Activated naive CD8-positive, alpha-beta T cell treated with anti-CD3 and anti-CD28 coated beads, Interleukin-2, amount 10 ng/mL, durations not matched to agents 7 days and 5 days (primary cell): ENCODE measurements at places on chromosomes 11 and 22. TPM values are rescaled to one million over a fixed set of nuclear protein-coding genes. Genes with fewer than 3 reads are reported as not detected.

DNA sequence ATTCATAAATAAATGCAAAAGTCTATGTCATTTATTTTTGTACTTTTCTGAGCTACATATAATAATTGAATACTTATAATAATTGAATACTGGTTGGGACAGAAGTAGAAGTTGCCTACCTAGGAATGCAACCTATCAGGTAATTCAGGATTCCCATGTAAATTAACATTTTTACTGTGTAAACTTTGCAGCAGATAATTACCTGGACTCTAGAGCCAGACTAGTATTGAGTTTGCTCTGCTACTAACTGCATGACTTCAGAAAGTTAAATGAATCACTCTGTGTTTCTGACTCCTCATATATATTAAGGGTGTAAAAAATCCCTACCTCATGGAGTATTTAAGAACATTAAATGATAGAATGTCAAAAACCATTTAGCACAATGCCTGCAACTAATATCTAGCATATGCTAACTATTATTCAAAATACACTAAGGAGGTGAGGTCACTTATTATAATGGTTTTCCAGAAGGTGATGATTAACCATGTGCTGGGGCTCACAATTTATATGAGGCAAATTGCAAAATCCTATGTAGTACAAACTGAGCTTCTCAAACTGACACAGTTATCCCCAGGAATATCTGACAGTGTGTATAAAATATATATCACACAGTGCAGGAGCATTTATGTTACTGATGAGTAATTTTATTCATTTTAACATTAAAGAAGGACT, 138.1 kb upstream of the ANO3 start:
- DNase-seq, result no peak

GRCh38 chr11:123193742-123194141, 1.3 kb downstream of the CLMP start:
- no peak for DNase-seq

Gene BDNF
- total RNA-seq, result not detected

DNA sequence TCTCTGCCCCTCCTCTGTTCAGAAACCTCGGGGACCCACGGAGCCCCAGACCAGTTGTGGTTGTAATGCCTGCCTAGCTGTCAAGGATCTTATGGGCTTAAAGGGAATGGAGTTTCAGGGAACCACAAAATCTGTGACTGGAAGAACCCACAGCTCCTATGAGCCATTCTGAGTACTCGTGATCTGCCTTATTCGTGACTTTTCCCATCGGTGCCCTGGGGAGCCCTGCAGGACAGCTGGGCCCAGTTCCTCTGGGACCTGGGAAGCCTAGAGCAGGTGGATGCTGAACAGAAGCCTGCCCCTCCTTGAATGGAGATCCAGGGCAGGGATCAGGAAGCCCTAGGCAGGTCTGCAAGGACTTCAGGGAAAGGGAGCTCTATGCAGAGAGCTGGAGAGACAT, 42.1 kb upstream of the TTC12 start:
- DNase-seq, result no peak

DNA sequence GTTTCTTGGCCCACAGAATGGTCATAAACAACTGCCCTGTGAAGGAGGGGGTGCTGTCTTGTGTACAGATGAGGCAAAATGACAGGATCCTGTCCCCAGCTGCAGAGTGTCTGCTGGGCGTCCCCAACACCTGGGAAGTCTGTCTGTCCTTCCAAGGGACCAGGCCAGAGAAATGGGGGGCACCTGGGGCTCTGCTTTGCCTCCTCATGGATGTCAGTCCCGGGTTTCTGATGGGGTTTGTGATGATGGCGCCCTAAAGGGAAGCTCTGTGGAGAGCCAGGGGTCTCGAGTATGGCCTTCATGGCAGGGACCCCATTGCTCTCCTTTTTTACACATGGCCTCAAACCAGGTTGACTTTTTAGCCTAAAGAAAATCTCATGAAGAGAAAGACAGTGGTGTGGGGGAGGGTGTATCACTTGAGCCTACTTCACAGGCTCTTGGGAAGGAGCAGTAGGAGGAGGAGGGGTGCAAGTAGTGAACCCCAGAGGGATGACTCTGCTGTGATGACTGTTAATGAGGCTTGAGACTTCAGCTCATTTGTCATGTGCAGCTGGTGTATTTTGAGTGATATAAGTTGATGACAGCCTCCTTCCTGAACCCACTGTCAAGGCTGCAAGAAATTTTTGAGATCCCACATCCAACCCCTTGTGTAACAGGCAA, 40.6 kb upstream of the TUB start:
- no peak for DNase-seq
